ENCODE measurements at places on chromosomes 5 and 9. TPM values are rescaled to one million over a fixed set of nuclear protein-coding genes. Genes with fewer than 3 reads are reported as not detected.

GRCh38 chr5:32476891-32477290 is 32.4 kb upstream of the ZFR start:
- DNase-seq = no peak

- DNase-seq = no peak
Measured at GRCh38 chr5:171477666-171478065, 58.2 kb downstream of the FGF18 start.

- peak; percentile 61 for DNase-seq
Measured at GRCh38 chr5:104347119-104347708, 784.6 kb upstream of the NUDT12 start.

DNA sequence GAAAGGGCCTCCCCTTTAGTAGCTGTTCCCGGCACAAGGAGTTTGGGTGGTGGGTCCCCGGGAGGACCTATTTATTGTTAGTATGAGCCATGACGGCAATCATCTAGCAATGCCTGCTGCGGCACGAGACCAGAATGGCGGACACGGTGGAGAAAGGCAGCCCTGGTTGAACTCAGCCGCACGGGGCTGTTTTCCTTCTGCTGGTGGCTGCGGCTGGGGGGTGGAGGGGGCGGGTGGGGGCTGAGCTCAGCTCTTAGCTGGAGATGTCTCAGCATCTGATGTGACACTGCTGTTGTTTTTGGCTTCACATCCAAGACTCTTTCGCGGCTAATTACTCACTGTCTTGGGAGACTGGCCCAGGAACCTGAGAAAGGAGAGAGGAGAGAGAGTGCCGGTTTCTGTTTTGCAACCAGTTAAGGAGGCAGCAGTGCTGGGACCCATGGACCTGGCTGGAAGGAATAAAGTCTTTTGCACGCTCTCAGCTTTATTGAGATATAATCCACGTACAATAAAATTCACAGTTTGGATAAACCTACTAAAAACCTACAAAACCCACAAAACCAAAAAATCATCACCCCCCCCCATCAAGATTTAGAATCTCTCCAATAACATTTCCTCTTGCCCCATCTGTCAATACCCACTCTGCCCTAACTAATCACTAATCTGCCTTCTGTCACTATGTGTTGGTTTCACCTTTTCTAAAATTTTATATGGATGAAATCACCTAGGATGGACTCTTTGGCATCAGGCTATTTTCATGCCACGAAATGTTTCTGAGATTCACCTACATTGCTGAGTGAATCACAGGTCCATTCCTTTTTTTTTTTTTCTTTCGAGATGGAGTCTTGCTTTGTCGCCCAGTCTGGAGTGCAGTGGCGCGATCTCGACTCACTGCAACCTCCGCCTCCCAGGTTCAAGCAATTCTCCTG is 81.8 kb upstream of the NEURL1B start:
- DNase-seq = peak; percentile 80

Gene ZNG1C
- 128 TPM for total RNA-seq

Gene ASS1
- 74.1 TPM for total RNA-seq

Gene SLC6A7
- total RNA-seq = 0.35 TPM

Gene GGTA1
- not detected for total RNA-seq

Gene YIPF5
- total RNA-seq = 17.6 TPM

Gene SLC34A3
- 1.0 TPM for total RNA-seq

Gene SPATA31A5
- not detected for total RNA-seq
